Stimulated activated CD8-positive, alpha-beta memory T cell treated with anti-CD3 and anti-CD28 coated beads, Interleukin-4, amount 100 ng/mL, for 1 hour (primary cell): ENCODE measurements at places on chromosomes 7 and 10.

- no peak for DNase-seq
These were observed 29.8 kb downstream of the LEP start for GRCh38 chr7:128270826-128271272.

- DNase-seq, result no peak
These were observed 19.5 kb downstream of the KCNH2 start for GRCh38 chr7:150958597-150958996.

DNA sequence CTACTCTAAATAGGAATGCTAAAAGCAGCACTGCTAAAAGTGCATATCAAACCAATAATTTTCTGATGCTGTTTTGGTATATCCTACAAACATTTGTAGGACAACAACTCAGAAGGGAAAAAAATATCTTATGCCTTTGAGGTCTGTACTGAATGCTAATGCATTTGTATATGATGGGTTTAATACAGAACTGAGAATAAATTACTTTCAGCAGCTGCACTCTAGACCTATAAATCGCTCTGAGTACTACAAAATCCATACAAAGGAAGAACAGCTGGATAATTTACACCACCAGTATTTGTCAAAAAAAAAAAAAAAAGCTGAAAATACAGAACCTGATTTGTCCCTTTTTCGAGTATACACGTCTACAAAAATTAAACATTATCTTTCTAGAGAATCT lies 344.0 kb downstream of the LRRTM3 start:
- no peak for DNase-seq

- DNase-seq, result no peak
These were observed 123.3 kb downstream of the PAXIP1 start for GRCh38 chr7:154879629-154880028.

GRCh38 chr7:151827620-151828019 lies 49.3 kb downstream of the PRKAG2 start:
- no peak for DNase-seq

- DNase-seq, result no peak
These were observed 20.3 kb downstream of the ACSM6 start for GRCh38 chr10:95214369-95214768.

DNA sequence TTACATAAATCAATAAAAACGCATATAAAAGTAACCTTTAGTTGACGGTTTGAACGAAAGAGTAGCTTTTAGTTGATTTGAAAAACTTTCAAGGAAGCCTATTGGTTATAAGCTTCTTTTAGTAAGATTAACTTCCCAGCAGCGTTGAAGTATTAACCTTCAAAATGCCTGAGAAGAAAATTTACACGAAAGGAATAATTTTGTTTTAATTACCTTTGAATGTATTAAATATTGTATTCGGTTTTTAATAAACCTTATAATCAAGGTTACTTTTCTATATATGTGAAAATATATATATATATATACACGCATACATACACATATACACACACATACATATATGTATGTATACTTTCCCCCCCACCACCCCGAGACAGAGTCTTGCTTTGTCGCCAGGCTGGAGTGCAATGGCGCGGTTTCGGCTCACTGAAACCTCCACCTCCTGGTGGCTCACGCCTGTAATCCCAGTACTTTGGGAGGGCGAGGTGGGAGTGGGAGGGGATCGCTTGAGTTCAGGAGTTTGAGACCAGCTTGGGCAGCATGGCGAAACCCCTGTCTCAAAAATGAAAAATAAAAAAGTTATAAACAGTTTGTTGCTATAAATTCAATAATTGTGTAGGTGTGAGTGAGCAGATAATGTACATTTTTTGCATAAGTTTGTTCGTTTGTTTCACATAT lies 57.6 kb upstream of the EZH2 start:
- DNase-seq, result no peak
